Stimulated activated CD8-positive, alpha-beta memory T cell treated with anti-CD3 and anti-CD28 coated beads, Interleukin-12 subunit alpha, Interleukin-12 subunit beta, amount 100 ng/mL, for 1 hour (primary cell): ENCODE measurements at places on chromosomes 13 and 19.

GRCh38 chr19:39557811-39558623 lies 18.1 kb upstream of the EID2 start:
- no peak for DNase-seq

DNA sequence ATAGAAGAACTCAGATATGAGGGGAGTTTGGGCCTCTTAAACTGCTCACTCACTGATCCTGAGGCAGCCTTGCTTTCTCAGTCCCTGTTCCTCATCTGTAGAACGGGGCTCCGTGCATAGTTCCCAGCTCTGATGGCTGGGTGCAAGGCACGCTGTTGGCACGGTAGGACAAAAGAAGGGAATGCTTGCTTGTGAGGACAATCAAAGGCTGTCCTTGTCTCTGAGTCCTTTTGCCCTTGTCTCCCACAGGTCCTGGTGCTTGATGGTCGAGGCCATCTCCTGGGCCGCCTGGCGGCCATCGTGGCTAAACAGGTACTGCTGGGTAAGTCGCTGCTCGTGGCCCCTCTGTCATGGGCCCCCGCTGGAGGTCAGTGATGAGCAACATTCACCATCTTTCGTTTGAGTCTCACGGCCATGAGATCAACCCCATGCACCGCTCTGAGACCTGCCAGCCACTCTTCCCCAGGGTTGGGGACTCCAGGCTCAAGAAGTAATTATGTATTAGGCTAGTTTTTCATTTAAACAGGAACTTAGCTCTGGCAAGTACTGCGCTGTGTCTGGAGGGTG lies 2.3 kb downstream of the RPL13A start:
- DNase-seq: no peak

GRCh38 chr13:73741742-73742141 lies 392.5 kb downstream of the KLF12 start:
- DNase-seq: no peak

GRCh38 chr13:97346561-97347254 lies 87.3 kb upstream of the RAP2A start:
- DNase-seq: no peak

DNA sequence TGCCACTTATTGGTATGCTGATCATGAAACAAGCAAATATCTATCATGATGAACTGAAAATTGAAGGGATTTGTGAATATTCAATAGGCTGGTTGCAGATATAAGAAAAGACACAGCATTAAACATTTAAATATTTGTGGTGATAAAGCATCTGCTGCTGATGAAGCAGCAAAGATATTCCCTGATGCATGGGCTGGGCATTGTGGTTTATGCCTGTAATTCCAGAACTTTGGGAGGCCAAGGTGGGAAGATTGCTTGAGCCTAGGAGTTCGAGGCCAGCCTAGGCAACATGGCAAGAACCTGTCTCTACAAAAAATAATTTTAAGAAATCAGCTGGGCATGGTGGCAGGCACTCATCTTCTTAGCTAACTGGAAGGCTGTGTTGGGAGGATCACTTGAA lies 54.5 kb downstream of the GPR180 start:
- no peak for DNase-seq

GRCh38 chr13:20294497-20294896 lies 62.4 kb upstream of the GJB6 start:
- no peak for DNase-seq

DNA sequence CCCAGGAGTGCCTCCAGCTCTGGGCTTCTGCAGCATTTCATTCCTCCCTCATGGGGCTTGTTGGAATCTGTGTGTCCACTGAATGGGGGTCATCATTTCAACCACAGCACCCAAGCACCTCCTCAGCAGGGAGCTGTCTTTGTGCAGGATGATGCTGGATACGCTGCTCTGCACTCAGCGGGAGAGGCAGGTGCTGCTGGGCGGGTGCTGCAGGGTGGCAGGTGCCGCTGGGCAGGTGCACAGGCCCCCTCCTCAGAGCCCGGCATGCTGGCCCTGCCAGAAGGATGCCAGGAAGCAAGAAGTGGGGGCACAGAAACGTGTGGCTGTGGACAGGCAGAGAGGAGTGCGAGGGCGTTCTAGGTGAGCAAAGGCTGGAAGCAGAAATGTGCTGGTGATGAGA lies 121.8 kb upstream of the VSTM2B start:
- DNase-seq: no peak

DNA sequence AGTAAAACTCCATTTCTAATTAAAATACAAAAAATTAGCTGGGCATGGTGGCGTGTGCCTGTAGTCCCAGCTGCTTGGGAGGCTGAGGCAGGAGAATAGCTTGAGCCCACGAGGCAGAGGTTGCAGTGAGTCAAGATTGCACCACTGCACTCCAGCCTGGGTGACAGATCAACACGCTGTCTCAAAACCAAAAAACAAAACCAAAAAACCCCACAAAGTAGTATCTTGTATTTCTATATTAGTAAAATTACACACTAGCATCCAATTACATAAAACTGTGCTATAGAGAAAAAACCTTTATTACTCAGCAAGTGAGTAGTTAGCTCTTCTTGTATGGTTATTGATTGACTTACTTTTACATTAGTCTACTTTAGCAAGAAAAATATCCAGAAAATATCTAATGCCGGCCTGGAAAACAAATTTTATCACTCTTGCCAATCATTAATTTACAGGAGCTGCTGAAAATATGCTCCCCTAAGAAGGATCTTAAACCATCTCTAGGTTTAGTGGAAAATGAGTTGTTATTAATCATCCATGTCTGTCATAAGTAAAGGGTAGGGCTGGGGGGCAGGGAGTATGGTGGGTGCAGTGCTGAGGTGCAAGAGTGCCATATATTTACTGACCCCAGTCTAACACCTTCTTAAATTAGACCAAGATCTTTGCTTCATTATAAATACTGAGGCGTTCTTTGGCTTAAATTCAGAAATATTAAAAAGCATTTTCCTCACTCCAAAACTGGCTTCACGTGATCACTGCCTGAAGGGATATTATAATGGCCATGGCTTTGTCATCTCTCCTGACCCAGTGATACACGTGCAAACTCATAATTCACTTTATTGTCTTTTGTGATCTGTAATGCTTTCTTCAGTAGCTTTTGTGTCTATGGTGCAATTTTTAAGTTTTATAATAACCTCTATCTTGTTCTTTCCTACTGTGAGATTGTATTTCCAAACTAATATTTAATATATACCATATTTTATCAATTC lies 44.1 kb downstream of the UBL3 start:
- no peak for DNase-seq

DNA sequence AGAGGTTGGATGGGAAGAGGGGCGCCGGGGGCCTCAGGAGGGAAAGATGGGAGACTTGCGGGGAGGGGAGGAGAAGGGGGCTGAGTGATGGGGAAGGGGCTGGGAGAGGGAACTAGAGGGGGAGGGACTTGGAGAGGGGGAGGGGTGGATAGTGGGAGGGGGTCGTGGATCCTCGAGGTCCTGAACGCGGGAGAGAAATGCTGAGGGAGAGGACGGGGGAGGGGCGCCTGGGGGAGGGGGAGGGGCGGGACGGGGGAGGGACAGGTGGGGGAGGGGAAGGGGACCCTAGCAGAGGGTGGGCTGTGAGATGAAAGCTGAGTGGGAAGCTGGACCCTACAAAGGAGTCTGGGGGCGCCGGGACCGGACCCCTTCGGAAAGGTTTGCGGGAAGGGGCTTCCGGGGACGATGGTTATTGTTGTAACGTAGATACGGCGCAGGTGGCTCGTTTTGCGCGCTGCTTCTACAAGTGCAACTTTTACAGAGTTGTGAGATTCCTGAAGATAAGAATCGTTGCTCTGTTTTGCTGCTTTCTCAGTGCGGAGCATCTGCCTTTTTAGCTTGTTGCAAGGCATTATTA lies 418 bp downstream of the ZNF444 start:
- DNase-seq: no peak

GRCh38 chr13:103525530-103525929 lies 459.3 kb upstream of the SLC10A2 start:
- DNase-seq: no peak

DNA sequence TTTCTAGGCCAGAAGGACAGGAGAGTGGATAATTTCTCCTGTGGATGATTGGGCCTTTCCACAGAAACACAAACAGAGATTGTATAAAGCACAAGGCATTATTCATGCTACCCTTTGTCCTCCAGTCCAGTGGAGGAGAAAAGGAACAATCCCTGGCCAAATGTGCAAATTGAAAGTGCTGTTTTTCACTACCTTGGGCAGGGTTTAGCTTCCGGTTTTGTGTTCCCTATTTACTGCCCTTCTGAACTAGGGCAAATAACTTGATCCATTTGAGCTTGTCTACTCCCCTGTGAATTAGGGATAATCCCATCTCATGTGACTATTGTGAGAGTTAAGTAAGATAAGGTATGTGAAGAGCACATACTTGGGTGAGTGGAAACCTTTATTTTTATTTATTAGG lies 13.3 kb downstream of the PDX1 start:
- DNase-seq: no peak

DNA sequence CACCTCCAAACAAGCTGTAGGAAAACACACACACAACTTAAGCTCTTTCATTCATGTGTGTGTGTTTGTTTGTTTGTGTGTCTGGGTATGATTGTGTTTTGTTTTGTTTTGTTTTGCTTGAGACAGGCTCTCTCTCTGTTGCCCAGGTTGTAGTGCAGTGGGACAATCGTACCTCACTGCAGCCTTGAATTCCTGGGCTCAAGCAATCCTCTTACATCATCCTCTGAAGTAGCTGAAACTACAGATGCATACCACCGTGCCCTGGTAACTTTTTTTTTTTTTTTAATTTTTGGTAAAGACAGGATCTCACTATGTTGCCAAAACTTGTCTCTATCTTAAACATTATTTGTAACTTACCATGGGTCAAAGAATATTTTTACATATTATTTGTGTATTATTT lies 431.7 kb downstream of the SLITRK1 start:
- no peak for DNase-seq

- DNase-seq: no peak
These were observed 2.6 kb downstream of the TIMM44 start for GRCh38 chr19:7940841-7941240.

DNA sequence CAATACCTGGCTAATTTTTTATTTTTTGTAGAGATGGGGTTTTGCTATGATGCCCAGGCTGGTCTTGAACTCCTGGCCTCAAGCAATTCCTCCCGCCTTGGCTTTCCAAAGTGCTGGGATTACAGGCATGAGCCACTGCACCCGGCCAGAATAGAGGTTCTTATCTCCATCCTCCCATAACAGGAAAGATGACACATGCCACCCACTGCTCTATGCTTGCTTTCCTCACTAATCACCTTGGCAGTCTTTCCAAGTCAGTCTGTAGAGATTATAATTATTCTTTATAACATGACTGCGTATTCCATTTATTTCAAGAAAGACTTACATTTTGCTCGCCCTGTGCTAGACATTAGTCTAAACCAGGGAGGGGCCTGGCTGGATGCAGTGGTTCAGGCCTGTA lies 6.7 kb downstream of the VAV1 start:
- no peak for DNase-seq

GRCh38 chr19:51467864-51468544 lies 9.8 kb upstream of the SIGLEC8 start:
- no peak for DNase-seq
